ENCODE measurements at places on chromosomes 6 and 20. TPM values are rescaled to one million over a fixed set of nuclear protein-coding genes. Genes with fewer than 3 reads are reported as not detected.
A peak's percentile ranks its signal among the peaks of the same experiment; 100 is the strongest.

Gene SRMS
- not detected for total RNA-seq

DNA sequence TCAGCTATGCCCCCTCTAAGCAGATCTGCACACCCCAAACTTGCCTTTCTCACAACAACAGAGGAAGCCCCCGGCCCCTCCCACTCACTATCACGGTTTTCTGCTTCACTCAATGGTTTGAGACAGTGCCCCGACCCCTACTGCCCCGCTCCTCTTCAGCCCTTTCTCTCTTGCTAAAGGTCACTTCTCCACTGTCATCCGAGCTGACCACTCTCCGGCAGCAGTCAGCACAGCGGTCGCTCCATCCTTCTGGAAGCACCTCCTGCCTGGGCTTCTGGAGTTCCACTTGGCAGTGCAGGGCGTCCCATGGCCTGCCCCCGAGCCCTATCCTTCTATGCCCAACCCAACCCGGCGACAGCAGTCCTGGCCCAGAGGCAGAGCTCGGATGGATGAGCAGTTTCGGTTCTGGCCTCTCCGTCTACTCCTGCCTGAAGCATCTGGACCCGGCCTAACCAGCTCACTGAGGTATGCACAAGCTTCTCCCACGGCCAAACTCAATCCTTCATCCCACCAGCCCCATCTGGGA is 4.1 kb downstream of the CTSZ start:
- DNase-seq: no peak

Gene ME1
- not detected for total RNA-seq

DNA sequence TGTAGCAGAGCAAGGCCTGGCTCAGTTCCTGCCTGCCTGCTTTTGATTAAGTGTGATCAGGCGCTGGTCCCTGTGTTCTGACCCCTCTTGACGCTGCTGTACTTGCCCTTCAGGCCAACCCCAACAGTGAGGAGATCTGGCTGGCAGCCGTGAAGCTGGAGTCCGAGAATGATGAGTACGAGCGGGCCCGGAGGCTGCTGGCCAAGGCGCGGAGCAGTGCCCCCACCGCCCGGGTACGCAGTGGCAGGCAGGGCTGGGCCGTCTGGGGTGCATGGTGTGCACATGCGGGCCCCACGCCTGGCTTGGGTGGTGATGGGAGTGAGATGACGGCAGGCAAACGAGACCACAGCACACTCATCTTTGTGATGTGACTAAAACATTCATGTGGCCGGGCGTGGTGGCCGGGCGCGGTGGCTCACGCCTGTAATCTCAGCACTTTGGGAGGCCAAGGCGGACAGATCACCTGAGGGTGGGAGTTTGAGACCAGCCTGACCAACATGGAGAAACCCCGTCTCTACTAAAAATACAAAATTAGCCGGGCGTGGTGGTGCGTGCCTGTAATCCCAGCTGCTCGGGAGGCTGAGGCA is 10.1 kb upstream of the C20orf204 start:
- DNase-seq: no peak

DNA sequence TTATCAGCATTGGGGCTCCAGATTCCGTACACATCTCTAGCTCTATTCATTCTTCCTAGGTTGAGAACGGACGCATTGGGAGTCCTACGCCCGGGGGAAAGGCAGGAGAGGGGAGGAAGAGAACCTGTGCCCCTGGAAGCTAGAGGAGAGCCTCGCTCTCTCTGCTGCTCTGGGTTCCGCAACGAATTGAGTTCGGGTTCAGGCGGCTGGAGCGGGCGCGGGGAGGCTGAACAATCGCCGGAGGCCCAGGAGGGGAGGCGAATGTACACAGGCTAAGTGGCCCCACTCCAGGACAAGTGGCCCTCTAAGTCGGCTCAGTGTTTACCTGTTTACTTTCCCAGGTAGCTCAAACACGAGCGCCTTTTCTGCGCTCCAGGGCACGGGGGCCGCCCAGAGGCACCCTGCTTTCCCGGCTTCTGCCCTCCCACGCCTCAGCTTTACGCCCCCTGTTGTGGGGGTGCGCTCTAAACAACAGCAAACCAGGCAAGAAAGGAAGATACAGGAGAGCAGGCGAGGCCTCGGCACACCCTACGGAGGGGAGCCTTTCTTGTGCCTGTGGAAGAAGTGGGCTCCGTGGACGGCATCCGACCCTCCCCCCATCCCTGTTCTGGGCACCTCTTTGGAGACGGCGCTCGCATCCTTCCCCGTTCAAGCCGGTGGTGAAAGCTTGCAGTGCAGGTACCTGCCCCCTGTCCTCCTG is 4.6 kb upstream of the NKX2-2 start:
- no peak for DNase-seq

- DNase-seq: no peak
Measured at GRCh38 chr20:19929012-19929360, 88.2 kb upstream of the NAA20 start.

Gene HLA-DQA2
- total RNA-seq: 3.3 TPM

DNA sequence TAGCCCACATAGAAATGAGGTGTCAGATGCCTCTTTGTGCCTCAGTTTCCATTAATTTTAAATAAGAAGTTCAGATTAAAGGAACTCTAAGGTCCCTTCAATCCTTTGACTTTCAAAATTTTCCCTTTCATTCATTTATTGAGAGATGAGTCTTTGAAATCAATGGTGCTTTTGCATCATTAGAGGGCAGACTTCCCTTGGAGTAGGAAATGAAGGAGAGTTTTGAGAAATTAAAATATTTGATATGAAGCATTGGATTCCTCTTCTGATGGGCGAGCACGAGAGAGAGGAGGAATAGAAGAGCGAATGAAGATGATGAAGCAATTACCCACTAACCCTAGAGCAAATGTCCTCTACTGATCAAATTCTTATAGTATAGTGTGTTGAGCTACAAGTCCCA is 105.7 kb downstream of the EDN1 start:
- no peak for DNase-seq

DNA sequence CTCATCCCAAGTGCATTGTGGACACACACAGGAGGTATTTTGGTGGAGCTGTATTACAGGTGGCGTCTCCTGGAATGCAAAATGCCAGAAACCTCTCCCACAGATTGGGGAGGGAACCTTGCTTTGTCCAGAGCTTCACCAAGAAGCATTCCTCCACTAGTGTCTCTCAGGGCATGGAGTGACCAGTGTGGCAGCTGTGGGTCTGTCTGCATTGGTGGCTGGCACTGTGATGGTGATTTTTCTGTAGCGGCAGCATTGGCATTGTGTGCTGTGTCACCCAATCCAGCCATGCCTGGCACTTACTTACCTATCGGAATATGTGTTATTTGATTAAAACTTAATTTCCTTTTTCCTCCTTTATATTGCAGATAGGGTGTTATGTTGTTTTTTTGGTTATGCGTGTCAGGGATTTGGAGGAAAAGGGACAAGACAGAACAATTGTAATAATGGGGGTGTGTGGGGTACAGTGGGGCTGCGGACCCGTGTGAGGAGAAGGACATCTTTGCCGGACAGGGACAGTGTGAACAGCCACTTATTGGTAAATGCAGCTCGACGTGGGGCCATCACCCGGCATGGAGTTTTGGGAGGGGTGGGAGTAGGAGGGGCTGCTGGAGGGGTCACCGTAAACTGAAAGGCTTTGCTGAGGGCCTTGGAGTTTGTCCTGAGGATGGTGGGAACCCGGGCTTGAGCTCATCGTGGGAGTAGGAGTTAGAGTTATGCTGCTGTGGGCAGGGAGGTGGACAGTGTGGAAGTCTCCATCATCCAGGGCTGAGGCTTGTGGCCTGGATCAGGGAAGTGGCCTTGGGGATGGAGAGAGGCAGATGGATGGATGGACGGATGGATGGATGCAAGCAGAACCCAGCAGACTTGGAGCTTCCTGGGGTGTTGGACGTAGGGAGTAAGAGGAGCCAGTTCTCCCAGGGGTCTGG is 105.0 kb downstream of the SYCP2 start:
- no peak for DNase-seq

- DNase-seq: no peak
Measured at GRCh38 chr6:156564807-156565149, 212.4 kb upstream of the ARID1B start.

DNA sequence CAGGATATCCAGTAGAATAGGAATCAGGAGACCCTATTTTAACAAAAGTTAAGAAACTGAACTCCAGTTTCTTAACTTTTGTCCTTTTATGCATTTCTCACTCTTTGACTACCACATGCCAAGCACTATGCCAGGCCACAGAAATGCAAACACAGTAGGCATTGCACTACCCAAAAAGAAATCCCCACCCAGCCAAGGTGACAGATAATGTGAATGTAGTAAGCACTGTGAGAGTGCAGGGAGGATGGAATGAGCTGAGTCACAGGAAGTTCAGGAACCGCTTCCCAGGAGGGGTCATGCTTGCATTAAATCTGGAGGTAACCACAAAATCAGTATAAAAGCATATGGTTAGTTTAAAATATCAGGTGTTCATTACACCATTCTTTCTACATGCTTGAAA is 20.1 kb upstream of the FAM83C start:
- DNase-seq: no peak

GRCh38 chr6:53139841-53140413 is 8.7 kb downstream of the GCM1 start:
- peak; percentile 4 for DNase-seq

GRCh38 chr6:251920-252319 is 40.4 kb upstream of the DUSP22 start:
- no peak for DNase-seq

Gene OTOR
- total RNA-seq: not detected

Gene RAD21L1
- not detected for total RNA-seq

DNA sequence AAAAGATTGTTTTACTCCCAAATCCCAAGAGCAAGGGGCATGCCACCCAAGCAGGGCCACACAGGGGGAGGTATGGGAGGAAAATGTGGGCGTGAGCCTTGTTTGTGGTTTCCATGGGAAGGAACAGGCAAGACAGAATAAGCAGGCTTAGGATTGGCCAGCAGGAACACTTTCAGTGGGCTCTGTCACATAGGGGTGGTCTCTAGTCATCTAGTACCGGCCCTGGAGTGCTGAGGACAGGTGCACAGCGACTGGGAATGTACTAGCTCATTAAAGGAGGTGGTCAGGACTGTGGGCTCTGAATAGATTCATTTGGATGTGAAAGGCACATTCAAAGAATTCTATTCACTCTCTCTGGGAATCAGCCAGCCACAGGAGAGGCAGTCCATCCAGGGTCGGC is 175.6 kb downstream of the TBC1D7 start:
- DNase-seq: no peak

GRCh38 chr20:49281059-49281912 is 3.4 kb upstream of the ZNFX1 start:
- DNase-seq: peak; percentile 55

Gene COL9A1
- not detected for total RNA-seq

Gene DNMT3B
- total RNA-seq: 18.1 TPM

DNA sequence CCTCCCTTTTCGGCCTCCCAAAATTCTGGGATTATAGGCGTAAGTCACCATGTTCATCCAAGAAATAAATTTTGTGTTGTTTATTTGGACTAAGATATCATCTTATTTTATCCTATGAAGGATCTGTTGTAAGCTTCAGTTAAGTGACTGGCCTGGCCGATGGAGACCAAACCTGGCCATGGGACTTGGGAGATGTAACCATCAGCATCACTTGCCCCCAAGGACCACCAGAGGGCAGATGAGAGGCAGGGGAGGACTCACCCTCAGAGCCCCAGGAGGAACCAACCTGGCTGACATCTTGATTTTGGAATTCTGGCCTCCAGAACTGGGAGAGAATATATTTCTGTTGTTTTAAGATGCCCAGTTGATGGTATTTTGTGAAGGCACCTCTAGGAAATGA is 266.7 kb downstream of the CDH26 start:
- peak; percentile 41 for DNase-seq

- DNase-seq: no peak
Measured at GRCh38 chr6:150999576-150999975, 134.1 kb downstream of the MTHFD1L start.

DNA sequence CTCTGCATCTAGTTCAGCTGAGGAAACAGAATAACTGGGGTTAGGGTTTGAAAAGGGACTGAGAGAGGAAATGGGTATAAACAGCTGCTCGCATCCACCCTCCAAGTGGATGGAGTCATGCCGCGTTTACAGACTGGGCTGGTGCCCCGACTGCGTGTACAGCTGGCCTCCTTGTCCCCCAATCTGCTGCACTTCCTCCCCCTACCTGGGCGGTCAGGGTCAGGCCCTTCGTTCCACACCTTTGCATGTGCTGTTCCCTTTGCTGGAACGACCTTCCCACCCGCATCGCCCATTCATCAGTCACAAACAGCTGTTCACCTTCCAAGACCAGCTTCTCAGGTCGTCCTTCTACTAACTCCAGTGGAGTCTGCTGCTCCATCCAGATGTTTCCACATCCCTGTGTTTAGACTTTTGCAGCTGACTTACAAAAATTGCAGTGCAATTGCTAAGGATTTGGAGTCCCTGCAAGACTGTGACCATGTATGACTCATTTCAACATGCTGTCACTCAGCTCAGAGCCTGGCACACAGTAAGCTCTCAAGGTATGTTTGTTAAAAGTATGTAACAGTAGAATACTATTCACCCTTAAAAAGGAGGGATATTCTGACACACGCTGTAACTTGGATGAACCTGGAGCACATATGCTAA is 129.3 kb downstream of the DTNBP1 start:
- DNase-seq: no peak

GRCh38 chr6:66599541-66599940 is 892.5 kb upstream of the EYS start:
- DNase-seq: no peak

- no peak for DNase-seq
Measured at GRCh38 chr6:32128751-32129296, 778 bp upstream of the ATF6B start.

Gene CD24
- 198 TPM for total RNA-seq

DNA sequence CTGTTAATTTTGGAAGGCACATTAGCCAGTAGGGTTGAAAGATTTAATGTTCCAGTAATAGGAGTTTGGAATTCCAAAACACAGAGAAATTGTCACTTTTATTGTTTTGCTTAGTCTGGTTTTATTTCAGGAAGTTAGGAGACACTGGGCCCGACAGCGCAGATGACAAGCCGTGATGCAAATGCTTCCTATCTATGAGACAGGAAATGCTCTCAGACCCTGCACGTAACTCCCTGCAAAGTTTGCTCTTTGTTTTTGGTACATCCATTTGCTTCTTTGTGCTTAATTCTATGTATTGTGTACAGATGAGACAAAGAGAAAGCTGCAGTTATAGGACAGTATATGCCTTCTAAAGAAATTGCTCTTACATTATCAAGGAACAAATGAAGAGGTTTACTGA is 201.6 kb upstream of the SGK1 start:
- peak; percentile 11 for DNase-seq

- no peak for DNase-seq
Measured at GRCh38 chr20:31505903-31506302, 8.3 kb upstream of the HM13 start.

Data from OCI-LY7 (cell line).